ENCODE measurements at places on chromosomes 7 and 10.

DNA sequence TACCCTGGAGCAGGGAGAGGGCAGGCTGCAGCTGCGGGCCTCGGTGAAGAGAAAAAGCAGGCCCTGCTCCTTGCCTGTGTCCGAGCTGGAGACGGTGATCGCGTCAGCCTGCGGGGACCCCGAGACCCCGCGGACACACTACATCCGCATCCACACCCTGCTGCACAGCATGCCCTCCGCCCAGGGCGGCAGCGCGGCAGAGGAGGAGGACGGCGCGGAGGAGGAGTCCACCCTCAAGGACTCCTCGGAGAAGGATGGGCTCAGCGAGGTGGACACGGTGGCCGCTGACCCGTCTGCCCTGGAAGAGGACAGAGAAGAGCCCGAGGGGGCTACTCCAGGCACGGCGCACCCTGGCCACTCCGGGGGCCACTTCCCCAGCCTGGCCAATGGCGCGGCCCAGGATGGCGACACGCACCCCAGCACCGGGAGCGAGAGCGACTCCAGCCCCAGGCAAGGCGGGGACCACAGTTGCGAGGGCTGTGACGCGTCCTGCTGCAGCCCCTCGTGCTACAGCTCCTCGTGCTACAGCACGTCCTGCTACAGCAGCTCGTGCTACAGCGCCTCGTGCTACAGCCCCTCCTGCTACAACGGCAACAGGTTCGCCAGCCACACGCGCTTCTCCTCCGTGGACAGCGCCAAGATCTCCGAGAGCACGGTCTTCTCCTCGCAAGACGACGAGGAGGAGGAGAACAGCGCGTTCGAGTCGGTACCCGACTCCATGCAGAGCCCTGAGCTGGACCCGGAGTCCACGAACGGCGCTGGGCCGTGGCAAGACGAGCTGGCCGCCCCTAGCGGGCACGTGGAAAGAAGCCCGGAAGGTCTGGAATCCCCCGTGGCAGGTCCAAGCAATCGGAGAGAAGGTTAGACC, 138.0 kb upstream of the STK17A start:
- DNase-seq, result no peak

GRCh38 chr7:74399006-74399405, 54.7 kb upstream of the GTF2IRD1 start:
- no peak for DNase-seq

GRCh38 chr10:121137533-121137932, 286.4 kb downstream of the WDR11 start:
- no peak for DNase-seq

DNA sequence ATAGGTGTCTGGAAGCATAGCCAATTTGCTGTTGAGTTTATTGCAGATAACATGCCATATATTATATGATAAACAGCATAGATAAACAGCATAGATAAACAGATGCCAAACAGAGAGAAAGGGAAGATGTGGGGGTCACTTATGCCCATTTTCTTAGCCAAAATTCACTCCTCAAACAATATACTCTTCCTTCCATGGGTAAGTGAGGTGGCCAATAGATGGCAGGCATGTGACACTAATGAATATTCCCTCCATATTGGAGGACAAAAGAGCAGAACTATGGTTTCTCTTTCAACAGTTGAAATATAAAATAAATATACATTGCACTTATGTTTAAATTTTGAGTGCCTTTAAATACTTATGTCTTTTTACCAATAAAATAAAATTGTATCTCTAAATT, 1212.8 kb downstream of the REEP3 start:
- DNase-seq, result peak; percentile 38

- no peak for DNase-seq
Observed at GRCh38 chr7:134018306-134018705, 108.8 kb upstream of the LRGUK start.

DNA sequence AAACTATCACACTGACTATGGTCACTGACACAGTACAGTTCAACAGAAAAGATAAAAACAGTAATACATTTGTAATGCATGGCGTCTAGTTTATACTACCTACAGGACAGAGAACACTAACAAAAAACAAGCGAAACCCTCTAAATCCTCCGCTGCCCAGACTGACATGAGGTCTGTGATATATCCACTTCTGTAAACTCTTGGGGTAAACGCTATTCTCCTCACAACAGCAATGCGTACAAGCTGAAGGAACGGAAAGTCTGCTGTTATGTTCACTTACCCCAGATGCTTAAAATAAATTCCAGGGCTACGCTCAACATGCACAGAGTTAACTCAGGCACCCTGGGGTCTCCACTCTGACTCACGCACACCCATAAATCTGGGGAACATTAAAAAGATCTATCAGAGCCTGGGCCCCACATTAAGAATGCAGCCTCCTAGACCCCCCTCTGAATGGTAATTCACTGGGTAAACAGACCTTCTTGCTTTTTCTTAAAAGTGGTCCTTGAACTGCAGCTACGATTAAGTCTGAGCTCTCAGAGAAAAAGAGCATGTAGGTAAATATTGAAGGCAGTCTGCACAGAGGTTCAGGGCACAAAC, 105.6 kb downstream of the CTBP2 start:
- DNase-seq, result no peak

- DNase-seq, result no peak
Observed at GRCh38 chr10:11407939-11408338, 203.5 kb downstream of the USP6NL start.

- DNase-seq, result no peak
Observed at GRCh38 chr7:138483531-138483930, 23.5 kb downstream of the TRIM24 start.

GRCh38 chr7:101816595-101817470, 593 bp upstream of the CUX1 start:
- peak; percentile 36 for DNase-seq

GRCh38 chr7:90390926-90391325, 12.3 kb upstream of the CLDN12 start:
- DNase-seq, result no peak

GRCh38 chr7:44377681-44378421, 52.5 kb upstream of the CAMK2B start:
- no peak for DNase-seq

GRCh38 chr10:24645784-24646183, 77.9 kb downstream of the ARHGAP21 start:
- no peak for DNase-seq

DNA sequence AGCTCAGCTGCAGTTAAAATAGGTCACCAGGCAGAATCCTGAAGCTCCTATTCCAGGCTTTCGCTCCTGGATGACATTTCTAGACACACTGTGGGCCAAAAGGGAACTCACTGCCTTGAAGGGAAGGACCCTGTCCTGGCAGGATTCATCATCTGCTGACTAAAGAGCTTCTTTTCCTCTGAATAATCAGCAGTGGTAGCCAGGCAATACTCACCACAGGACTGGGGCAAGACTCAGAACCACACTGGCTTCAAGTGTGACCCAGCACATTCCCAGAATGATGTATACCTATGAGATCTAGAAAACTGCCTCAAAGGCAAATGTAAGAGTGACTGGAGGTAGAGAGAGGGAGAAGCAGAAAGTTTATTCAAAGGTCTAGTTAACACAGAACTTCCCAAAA, 29.5 kb upstream of the EBF3 start:
- DNase-seq, result no peak

- no peak for DNase-seq
Observed at GRCh38 chr7:97868788-97869187, 3.4 kb downstream of the ASNS start.
